ENCODE measurements at places on chromosomes 6 and 20.

DNA sequence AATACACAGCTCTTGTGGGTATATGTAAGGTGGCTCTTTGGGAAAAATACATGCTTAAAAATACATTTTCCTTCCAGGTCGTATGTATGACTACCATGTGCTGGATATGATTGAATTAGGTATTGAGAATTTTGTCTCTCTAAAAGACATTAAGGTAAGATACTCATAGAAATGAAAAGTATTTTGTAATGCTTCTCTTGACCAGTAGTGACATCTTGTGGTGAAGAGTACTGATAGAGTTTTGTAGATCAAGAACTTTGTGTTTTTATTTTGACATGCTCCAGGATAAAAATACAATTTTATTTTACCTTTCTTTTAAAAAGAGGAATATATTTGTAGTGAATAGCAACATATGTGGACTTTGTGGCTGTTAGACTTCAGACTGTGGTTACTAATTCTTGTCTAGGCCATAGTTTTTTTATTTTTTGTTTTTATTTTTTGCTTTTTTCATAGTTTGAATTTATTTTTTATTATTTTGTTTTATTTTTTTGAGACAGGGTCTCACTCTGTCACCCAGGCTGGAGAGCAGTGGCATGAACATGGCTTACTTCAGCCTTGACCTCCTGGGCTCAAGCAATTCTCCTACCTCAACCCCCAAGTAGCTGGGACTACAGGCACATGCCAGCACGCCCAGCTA is 17.9 kb downstream of the RPF2 start:
- DNase-seq, result no peak

DNA sequence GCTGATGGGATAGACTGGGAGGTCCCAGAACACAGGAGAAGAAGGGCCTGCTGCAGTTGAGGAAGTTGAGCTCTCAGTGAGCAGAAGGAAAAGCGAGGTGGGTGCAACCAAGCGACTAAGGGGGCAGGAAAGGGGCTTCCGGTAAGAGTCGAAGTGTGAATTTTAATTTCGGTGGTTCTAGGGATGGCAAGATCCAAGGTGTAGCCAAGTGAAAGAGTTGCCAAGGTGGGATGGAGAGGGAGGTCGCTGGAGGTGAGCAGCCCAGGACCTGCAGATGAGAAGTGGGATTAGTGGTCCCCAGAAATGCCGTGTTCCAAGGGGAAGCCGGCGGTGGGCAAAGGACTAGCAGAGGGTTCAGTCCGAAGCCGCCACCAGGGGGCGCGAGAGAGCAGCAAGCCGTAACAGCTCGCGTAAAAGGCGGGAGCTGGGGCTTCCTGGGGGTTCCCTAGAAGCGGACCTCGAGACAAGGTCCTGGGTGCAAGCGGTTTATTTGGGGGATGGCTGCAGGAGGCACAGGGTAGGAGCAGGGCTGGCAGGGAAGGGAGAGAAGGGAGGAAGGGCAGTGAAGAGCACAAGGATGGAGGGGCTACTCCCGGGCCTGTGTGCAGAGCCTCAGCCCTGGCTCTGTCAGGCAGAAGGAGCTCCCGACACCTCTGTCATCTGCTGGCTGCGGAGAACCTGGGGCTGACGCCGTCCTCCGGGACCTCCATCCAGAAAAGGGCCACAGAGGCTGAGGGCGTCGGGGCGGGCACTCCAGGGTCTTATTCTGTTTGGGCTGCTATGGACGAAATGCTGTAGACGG is 103.6 kb downstream of the PAX1 start:
- no peak for DNase-seq

GRCh38 chr6:15512126-15512525 is 150.7 kb downstream of the DTNBP1 start:
- no peak for DNase-seq

DNA sequence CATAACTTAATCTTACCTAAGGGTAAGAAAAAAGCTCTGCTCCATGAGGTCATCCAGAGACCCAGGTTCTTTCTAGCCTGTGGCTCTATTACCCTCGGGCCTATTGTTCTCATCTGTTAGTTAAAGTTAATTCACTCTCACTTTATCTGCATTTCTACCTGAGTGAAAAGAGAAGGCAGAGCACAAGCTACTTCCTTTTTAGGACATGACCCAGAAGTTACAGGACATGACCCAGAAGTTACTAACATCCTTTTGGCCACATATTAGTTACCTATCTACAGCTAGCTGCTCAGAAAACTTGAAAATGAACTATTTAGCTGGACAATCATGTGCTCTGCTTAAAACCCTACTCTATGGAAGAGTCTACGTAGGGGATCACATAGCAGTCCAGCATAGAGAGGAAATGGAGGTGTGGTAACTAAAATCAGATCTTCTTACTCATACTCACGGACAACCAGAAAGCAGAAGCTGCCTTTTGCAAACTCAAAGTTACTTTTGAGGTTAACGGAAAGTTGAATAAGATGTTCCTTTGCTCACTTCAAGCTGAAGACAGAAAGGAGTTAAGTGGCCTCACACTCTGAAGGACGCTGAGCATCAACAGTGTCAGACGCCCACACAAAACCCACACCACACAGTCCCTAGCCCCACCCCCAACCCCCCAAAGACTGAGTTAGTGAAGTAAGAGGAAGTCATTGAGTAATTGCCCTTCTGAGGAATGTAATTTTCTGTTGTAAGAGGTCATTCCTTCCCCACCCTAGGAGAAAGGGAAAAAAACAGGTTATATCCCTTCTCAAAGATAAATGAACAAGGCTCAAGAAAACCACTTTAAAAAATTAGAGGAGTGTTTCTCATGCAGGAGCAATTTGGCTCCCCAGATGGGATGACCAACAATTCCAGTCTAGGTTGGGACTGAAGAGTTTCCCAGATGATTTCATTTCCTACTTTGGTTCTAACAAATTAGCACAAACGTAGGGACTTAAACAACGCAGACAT is 45.9 kb upstream of the TAB2 start:
- DNase-seq, result peak; percentile 50

DNA sequence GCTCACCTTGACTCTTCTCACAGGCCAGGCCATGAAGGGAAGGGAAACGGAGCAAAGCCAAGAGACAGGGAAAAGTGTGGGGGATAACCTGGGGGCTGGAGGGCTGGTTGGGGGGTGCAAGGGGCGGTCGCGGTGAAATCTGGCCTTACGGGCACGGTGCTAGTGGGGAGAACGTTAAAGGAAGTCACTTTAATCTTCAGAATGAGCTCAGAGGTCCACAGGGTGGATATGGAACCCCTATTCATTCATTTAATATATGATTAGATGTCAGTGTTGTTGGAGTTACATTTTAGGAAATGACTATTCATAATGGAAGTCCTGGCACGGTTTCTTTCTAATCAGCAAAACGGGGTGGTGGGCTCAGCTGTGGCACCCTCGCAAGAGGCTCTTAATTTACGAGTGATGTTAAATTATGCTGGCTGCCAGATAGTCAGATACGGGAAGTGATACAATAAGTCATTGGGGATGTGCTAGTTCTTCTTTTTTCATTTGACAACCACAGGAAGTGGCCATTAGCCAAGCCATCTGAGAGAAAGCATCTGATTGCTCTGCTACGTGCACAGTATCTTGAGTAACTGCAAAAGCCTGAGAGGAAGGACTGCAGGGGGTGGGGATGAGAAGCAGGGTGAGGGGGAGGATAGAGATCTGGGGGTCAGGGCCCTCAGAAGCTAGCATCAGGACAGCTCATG is 253.0 kb downstream of the QKI start:
- no peak for DNase-seq

DNA sequence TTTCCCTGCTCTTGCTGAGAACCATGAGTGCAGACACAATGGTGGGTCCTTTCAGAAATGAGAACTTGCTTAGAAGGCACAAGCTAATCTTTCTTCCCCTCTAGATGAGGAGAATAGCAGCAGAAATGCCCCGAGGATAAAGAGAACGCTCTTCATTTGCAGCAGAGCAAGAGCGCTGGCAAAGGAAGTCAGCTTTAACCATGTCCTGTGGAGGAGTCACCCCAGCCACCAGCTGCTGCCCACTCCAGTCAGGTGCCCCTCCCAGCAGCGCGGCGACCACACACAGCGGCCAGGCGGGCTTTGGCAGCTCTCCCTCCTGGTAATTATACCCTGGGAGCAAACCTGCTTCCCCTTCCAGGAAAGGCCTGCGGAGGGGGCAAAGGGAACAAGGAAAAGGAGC is 42.4 kb upstream of the EMILIN3 start:
- DNase-seq, result no peak

GRCh38 chr20:53320701-53321100 is 272.9 kb downstream of the ZNF217 start:
- no peak for DNase-seq

DNA sequence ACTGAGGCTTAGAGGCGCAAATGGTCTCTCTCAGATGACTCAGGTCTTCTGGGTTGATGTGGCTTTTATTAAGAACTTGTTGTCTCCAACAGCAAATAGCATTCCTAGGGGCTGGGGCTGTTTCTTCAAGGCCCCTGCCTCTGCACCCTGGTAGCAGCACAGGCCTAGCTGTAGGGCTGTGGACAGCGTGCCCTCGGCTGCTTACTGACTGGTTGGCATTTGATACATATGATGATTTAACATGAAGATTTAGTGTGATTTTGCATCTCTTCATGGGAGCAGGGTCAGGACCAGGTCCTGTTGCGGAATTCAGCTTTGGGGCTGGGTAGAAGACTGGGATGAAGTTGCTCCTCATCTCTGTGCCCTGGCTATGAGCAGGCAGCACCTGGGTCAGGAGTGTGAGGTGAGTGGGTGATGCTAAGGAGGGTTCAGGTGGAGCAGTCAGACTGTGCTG is 24.3 kb upstream of the IER3 start:
- DNase-seq, result no peak

DNA sequence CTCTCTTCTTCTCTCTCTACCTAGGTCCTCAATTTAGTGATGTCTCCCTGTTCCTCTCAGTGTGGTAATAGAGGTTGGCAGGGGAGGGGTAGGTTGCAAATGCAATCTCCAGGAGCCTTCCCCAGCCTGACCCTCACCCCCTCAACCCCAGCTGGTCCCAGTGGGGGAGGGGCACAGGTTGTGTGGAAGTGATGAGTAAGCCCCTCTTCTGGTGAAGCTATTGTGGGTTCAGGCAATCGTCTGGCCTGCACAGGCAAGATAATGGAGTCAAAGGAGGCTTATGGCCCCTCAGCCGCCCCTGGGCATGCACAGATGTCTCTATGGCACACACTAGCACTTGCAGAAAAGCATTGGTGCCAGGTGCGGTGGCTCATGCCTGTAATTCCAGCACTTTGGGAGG is 10.8 kb upstream of the ADA start:
- DNase-seq, result no peak

DNA sequence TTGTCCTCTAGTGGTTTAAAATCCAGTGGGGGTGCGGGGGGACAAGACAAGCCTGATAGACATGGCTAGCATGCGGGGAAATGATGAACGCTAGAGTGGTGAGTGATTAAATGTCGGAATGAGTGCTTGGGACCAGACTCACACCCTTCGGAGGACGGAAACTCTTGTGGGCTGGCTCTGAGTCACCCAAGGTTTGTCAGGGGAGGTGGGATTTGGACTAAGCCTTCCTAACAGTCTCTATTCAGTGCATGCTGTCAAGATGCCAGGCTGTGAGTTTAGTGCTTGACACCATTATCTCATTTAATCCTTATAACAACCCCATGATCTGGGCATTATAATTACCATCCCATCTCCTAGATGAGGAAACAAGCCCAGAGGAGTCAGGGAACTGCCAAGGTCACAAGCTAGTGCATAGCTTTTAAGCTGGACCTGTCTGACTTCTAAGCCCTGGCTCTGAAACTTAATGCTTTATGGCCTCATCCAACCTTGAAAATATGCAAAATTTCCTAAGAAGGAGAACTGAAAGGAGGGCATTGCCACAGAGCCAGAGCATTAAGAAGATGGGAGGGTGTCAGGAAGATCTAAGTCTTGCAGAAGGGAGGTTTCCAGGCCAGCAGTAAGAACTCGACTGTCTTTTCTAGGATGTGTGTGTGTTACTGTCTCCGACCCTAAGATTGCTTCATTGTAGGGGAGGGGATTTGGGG is 168.7 kb upstream of the LRFN2 start:
- DNase-seq, result no peak

DNA sequence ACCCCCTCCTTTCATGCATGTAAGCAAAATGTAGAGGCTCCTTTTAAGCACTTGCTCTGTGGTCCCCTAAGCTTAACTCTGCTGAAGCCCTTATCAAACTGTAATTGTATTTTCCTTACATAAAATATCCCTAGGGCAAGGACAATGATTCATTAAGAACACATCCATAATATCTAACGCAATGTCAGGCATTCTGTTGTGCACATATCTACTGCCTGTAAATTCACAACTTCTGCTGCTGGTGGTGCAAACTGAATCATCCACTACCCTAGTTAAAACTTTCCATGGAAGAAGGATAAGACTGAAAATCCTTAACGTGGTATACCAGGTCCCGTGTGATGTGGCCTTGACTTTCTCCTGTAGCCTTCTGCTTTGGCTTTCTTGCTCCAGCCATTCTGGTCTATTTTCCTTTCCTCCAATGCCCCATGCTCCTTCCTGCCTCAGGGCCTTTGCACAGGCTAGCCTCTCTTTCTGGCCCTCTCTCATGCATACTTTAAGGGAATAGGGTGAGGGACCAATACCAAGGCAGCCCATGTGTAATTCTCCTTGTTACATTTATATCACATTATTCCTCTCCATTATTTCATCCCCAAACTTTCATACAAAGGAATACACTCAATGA is 113.6 kb upstream of the ZFP64 start:
- DNase-seq, result no peak

DNA sequence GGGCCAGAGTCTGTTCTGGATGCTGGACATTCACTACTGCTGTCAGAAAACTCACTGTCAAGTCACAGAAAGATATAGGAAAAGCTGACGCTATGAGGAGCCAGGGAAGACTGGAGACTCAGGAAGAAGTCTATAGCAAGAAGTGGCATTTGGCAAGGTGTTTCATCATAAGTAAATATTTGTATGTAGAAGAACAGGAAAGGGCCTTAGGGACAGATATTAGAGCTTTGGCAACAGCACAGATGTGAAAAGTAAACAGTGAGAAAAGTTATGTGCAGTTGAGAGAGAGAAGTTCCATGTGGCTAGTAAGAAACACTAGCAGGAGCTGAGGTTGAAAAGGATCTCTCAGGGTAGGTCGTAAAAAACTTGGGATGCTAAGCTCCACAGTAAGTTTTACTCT is 868.9 kb downstream of the PHF3 start:
- no peak for DNase-seq

GRCh38 chr20:34300809-34301586 is 2.2 kb downstream of the AHCY start:
- no peak for DNase-seq

All from stimulated activated CD8-positive, alpha-beta memory T cell treated with anti-CD3 and anti-CD28 coated beads, Interleukin-2, amount 100 ng/mL, for 1 hour (primary cell).